ENCODE measurements at places on chromosomes 4 and X.

DNA sequence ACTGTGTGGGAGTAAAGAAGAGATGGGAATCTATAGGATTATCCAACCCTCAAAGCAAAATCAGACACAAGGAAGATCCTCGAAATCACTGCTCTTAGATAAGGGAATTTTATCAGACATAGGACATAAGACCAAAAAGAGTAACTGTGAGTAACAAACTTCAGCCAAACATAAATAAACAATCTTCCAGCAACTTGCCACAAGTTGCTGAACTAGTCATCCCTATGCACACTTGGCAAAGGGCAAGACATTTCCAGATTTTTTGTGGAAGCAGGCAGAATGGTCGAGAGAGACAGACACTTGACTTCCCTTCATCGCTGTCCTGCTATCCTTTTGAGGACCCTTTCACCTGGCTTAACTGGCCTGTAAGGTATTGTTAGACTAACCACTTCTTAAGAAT is 89.6 kb downstream of the KCNIP4 start:
- no peaks in the 10 kb centered on the region for H3K36me3 ChIP-seq
- H3K4me3 ChIP-seq, result no peak overlapping the region
- H3K4me1 ChIP-seq, result no peaks in the 10 kb centered on the region
- H3K27me3 ChIP-seq, result no peaks in the 10 kb centered on the region
- no peak overlapping the region for H3K27ac ChIP-seq

- H3K27me3 ChIP-seq, result no peaks in the 10 kb centered on the region
- no peak overlapping the region for H3K27ac ChIP-seq
- H3K4me3 ChIP-seq, result no peak overlapping the region
- DNase-seq, result no peak
- H3K36me3 ChIP-seq, result no peaks in the 10 kb centered on the region
Measured at GRCh38 chr4:132893787-132894186, 255.3 kb upstream of the PCDH10 start.

DNA sequence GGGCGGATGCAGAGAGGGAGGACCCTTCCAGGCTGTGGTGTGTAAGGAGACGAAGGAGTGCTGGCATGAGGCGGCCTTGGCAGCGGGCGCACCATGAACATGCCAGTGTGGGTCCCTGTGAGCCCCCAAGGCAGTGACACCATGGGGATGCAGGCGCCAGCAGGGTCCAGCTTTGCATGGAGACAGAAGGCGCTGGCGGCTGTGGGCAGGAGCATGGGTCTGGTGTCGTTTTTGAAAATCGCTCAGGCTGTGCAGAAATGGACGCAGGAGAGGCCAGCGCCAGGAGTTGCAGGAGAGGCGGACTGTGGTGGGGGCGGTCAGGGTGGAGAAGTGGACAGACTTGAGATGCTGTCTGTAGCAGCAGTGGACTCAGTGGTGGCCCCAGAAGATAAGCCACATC is 56.1 kb downstream of the PCGF3 start:
- no peak overlapping the region for H3K4me3 ChIP-seq
- no peak for DNase-seq
- no peaks in the 10 kb centered on the region for H3K27me3 ChIP-seq
- H3K27ac ChIP-seq, result no peak overlapping the region
- peaks cover 8% of the 10 kb centered on the region for H3K36me3 ChIP-seq

GRCh38 chrX:3066555-3066954 is 25.3 kb downstream of the ARSF start:
- no peak for DNase-seq
- no peaks in the 10 kb centered on the region for H3K27me3 ChIP-seq
- H3K27ac ChIP-seq, result no peak overlapping the region
- H3K36me3 ChIP-seq, result no peaks in the 10 kb centered on the region

DNA sequence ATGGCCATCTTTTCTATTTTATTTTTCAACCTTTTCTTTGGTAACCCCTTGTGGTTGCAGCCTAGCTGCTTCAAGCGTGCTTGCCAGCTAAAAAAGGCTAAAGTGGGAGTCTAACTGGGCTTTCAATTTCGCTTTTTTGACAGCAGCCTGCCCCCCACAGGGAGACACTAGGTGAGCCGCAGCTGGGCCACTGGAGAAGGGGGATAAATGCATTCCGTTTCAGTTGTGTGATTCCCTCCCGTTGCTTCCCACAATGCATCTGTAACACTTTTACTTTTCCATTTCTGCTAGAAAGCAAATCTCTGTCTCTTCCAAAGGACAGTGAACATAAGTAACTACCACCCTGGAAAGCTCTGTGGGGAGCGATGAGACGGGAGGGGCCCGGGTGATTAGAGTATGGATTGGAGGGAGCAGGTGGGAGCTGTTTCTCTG is 86.3 kb upstream of the RAPGEF2 start:
- no peak overlapping the region for H3K4me3 ChIP-seq
- H3K36me3 ChIP-seq, result no peaks in the 10 kb centered on the region
- H3K27me3 ChIP-seq, result no peaks in the 10 kb centered on the region
- no peak overlapping the region for H3K27ac ChIP-seq
- no peaks in the 10 kb centered on the region for H3K4me1 ChIP-seq

DNA sequence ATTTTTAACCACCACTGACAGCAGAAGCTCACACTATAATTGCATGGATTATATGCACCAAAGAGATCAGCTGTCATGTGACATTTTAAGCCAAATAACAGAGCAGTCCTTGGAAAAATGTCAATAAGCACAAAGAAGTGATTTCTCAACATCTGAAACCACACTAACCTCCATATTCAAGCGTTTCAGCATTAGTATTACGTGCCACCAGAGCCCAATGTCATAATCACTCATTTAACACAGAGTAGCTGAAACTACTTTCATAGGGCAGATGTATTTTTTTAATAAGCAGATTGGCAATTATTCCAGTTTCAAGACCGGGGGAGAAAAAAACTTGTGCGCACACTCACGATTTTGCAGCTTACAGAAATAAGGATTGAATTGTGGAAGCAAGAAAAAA is 76.6 kb downstream of the SH3KBP1 start:
- peaks cover 31% of the 10 kb centered on the region for H3K4me1 ChIP-seq
- no peak overlapping the region for H3K27ac ChIP-seq
- H3K27me3 ChIP-seq, result no peaks in the 10 kb centered on the region
- no peak for DNase-seq
- H3K4me3 ChIP-seq, result no peak overlapping the region
- no peaks in the 10 kb centered on the region for H3K36me3 ChIP-seq

- no peaks in the 10 kb centered on the region for H3K36me3 ChIP-seq
- H3K4me1 ChIP-seq, result peaks cover 71% of the 10 kb centered on the region
- H3K4me3 ChIP-seq, result peak overlapping the region; percentile 76
- H3K27me3 ChIP-seq, result no peaks in the 10 kb centered on the region
Measured at GRCh38 chrX:150692296-150692695, 900 bp upstream of the MTMR1 start.

DNA sequence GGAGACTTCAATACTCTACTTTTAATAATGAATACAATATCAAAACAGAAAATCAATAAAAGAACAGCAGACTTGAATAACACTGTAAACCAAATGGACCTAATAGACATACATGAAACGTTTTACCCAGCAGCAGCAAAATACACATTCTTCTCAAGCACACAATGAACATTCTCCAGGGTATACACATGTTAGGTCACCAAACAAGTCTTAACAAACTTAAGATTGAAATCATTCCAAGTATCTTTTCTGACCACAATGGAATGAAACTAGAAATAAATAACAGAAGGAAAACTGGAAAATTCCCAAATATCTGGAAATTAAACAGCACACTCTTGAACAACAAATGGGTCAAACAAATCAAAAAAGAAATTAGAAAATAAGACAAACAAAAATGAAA is 145.0 kb upstream of the CT83 start:
- H3K36me3 ChIP-seq, result no peaks in the 10 kb centered on the region
- DNase-seq, result no peak
- no peak overlapping the region for H3K27ac ChIP-seq
- H3K4me1 ChIP-seq, result no peaks in the 10 kb centered on the region
- H3K4me3 ChIP-seq, result no peak overlapping the region

DNA sequence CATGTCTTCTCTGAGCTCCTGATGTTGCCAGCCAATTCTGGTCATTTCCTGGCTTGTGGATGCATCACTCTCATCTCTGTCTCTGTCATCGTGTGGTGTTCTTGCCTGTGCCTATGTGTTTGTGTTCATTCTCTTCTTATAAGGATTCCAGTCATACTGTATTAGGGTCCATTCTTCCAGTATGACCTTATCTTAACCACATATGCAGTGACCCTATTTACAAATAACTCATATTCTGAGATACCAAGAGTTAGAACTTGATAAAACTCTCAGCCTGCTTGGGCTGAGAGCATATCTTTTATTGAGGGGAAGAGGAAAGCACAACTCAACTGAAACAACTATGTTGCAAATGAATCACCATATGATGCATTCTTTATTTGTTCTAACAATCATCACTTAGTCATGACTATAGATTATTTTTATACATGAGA is 189.0 kb upstream of the ANXA10 start:
- H3K27ac ChIP-seq, result no peak overlapping the region
- H3K4me1 ChIP-seq, result no peaks in the 10 kb centered on the region
- H3K4me3 ChIP-seq, result no peak overlapping the region
- no peaks in the 10 kb centered on the region for H3K36me3 ChIP-seq

- no peak for DNase-seq
- no peaks in the 10 kb centered on the region for H3K36me3 ChIP-seq
- H3K27me3 ChIP-seq, result no peaks in the 10 kb centered on the region
- H3K4me3 ChIP-seq, result no peak overlapping the region
- no peak overlapping the region for H3K27ac ChIP-seq
Measured at GRCh38 chr4:85760511-85760910, 285.6 kb downstream of the ARHGAP24 start.

DNA sequence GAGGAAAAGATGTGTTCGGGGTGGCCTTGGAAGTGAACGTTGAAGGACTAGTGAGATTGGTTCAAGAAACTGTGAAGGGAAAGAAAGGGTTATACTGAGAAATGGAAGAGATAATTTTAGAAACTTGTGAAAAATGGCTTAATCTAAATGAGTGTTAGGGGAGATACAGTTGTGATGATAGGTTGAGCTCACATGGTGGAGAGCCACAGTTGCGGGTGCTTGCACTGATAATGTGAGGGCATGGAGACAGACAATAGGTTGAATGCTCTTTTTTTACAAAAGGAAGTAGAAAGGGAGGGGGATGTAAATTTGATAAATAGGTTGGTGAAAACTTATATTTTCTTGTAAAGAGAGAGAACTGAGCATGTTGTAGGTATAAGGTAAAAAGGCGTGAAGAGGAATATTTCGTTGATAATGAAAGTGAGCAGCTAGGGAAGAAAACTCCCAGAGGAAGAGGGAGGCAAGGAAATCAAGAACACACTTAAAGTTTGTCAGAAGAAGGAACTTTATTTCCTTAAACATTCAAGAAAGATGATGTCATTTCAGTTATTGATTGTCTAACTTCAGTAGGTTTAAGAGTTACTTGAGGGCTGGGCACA is 8.2 kb downstream of the AREG start:
- H3K27ac ChIP-seq, result no peak overlapping the region
- H3K4me1 ChIP-seq, result no peaks in the 10 kb centered on the region
- H3K36me3 ChIP-seq, result no peaks in the 10 kb centered on the region
- H3K27me3 ChIP-seq, result no peaks in the 10 kb centered on the region
- no peak overlapping the region for H3K4me3 ChIP-seq

- H3K4me1 ChIP-seq, result no peaks in the 10 kb centered on the region
- no peak overlapping the region for H3K4me3 ChIP-seq
- no peaks in the 10 kb centered on the region for H3K27me3 ChIP-seq
- H3K27ac ChIP-seq, result no peak overlapping the region
Measured at GRCh38 chr4:95086551-95086950, 328.8 kb downstream of the BMPR1B start.

DNA sequence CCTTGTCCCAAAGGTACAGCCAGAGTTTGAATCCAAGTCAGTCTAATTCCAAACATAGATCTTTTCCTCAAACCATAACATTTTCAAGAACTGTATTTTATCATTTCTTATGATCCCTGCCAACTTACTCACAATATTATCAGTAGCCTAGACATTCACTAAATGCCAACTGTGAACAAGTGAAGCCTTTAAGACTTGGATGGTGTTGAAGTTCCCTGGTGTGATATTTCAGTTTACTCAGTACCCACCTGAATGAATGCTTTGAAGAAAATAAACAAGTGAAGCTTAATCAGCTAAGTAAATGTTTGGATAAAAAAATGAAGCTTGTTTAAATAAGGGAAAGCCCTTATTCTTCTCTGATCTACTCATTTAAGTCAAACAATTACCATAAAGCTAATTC is 1028.3 kb downstream of the DMD start:
- H3K4me3 ChIP-seq, result no peak overlapping the region
- no peaks in the 10 kb centered on the region for H3K36me3 ChIP-seq
- H3K27me3 ChIP-seq, result no peaks in the 10 kb centered on the region
- no peaks in the 10 kb centered on the region for H3K4me1 ChIP-seq

DNA sequence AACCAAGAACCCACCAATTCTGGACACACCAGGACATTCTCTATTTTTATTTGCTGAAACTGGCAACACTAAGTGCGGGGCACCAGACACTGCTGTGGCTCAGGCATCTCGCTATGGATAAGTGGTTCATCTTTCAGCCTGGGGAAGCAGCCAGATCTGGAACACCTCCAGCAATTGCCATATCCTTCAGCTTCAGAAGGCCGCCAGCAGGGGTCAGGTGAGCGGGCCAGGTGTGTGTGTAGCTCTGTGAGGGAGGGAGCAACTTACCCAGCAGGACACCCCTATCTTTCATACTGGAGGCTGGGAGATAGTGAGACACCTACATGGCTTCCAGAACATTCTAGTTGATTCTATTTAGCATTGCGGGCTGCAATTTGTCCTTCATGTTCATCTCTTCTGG is 57.0 kb upstream of the GBA3 start:
- no peak overlapping the region for H3K4me3 ChIP-seq
- H3K27me3 ChIP-seq, result no peaks in the 10 kb centered on the region
- no peaks in the 10 kb centered on the region for H3K36me3 ChIP-seq
- H3K4me1 ChIP-seq, result no peaks in the 10 kb centered on the region
- no peak for DNase-seq
- no peak overlapping the region for H3K27ac ChIP-seq

DNA sequence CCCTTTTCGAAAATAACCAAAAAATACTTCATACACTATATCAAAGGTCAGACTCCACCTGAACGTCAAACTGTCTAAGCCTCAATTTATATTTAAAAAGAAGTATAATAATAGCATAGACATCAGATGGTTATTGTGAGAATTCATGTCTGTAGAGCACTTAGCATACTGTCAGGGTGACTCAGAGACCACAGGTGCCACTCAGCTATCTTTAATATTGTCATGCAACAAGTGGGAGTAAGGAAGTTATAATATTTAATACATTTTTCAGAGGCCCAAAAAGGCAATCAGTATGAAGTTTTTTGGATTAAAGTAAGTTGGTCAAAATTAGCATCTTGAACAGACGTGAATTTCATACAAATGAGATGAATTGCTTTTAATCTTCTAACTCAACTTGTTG is 93.3 kb downstream of the PHOX2B start:
- DNase-seq, result no peak
- H3K27me3 ChIP-seq, result no peaks in the 10 kb centered on the region
- no peak overlapping the region for H3K27ac ChIP-seq
- H3K4me3 ChIP-seq, result no peak overlapping the region

DNA sequence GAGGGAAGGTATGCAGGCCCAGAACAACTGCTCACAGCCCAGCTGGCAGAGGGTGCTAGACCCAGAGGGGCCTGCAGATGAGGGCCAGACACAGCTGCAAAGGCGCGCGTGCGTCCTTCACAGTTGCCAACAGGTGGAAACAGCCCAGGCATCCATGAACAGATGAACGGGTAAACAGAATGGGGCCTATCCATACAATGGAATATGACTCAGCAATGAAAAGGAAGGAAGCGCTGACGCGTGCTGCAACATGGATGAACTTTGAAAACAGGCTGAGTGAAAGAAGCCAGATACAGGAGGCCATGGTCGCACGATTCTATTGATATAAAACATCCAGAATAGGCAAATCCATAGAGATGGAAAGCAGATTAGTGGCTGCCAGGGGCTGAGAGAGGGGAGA is 83.1 kb upstream of the DDX3X start:
- no peaks in the 10 kb centered on the region for H3K27me3 ChIP-seq
- no peaks in the 10 kb centered on the region for H3K36me3 ChIP-seq
- no peak overlapping the region for H3K4me3 ChIP-seq
- H3K27ac ChIP-seq, result no peak overlapping the region
- DNase-seq, result no peak
- H3K4me1 ChIP-seq, result no peaks in the 10 kb centered on the region
